ENCODE measurements at places on chromosomes 11 and 22. TPM values are rescaled to one million over a fixed set of nuclear protein-coding genes. Genes with fewer than 3 reads are reported as not detected.

The PKDREJ gene
- not detected for total RNA-seq

The KCTD14 gene
- total RNA-seq = 2.1 TPM

The YPEL1 gene
- total RNA-seq = 0.36 TPM

The DENND6B gene
- total RNA-seq = 2.5 TPM

The NTM gene
- total RNA-seq = 27.0 TPM

The ROBO3 gene
- total RNA-seq = 16.7 TPM

The OR51B4 gene
- not detected for total RNA-seq

The SCGB1C1 gene
- not detected for total RNA-seq

The OR10D3 gene
- total RNA-seq = not detected

The OR5D16 gene
- not detected for total RNA-seq

The TMEM151A gene
- total RNA-seq = 0.36 TPM

The KIF18A gene
- total RNA-seq = 30.2 TPM

The XKR3 gene
- total RNA-seq = not detected

The CSNK2A3 gene
- 3.4 TPM for total RNA-seq

The DRD4 gene
- not detected for total RNA-seq

The P4HA3 gene
- 0.93 TPM for total RNA-seq

The YPEL4 gene
- total RNA-seq = 0.33 TPM

The GDPD4 gene
- not detected for total RNA-seq

The UPK2 gene
- not detected for total RNA-seq

All from melanocyte of skin (primary cell).